Activated naive CD8-positive, alpha-beta T cell treated with anti-CD3 and anti-CD28 coated beads for 36 hours (primary cell): ENCODE measurements at places on chromosomes 7 and 10. TPM values are rescaled to one million over a fixed set of nuclear protein-coding genes. Genes with fewer than 3 reads are reported as not detected.

GRCh38 chr10:52451817-52452216 lies 137.7 kb downstream of the DKK1 start:
- H3K27me3 ChIP-seq: no peaks in the 10 kb centered on the region
- H3K36me3 ChIP-seq: no peaks in the 10 kb centered on the region
- no peak overlapping the region for H3K27ac ChIP-seq

DNA sequence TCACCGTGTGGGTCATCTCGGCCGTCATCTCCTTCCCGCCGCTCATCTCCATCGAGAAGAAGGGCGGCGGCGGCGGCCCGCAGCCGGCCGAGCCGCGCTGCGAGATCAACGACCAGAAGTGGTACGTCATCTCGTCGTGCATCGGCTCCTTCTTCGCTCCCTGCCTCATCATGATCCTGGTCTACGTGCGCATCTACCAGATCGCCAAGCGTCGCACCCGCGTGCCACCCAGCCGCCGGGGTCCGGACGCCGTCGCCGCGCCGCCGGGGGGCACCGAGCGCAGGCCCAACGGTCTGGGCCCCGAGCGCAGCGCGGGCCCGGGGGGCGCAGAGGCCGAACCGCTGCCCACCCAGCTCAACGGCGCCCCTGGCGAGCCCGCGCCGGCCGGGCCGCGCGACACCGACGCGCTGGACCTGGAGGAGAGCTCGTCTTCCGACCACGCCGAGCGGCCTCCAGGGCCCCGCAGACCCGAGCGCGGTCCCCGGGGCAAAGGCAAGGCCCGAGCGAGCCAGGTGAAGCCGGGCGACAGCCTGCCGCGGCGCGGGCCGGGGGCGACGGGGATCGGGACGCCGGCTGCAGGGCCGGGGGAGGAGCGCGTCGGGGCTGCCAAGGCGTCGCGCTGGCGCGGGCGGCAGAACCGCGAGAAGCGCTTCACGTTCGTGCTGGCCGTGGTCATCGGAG lies 1.8 kb downstream of the ADRA2A start:
- peaks cover 2% of the 10 kb centered on the region for H3K36me3 ChIP-seq
- DNase-seq: no peak
- no peak overlapping the region for H3K27ac ChIP-seq
- H3K4me3 ChIP-seq: peak overlapping the region; percentile 37

- no peak for DNase-seq
- no peaks in the 10 kb centered on the region for H3K27me3 ChIP-seq
- H3K4me3 ChIP-seq: no peak overlapping the region
- H3K36me3 ChIP-seq: no peaks in the 10 kb centered on the region
These were observed 15.2 kb downstream of the SLC13A4 start for GRCh38 chr7:135712796-135713195.

DNA sequence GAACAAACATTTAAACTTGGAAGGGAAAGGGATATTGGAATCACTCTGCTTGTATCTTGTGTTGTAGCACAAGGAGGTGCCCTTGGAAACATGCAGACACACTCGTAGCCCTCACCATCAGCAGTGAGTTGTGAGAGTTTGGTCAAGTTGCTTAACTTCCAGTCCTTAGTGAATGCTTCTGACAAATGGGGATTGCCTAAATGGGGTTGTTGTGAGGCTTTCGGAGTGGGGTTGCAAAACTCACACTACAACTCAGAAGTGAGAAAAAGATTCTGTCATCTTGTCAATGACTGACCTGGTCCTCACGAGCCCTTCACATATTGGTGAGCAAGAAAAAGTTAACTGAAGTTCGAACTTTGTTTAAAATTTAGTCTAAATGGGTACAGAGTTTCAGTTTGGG lies 29.0 kb upstream of the GSDME start:
- no peak overlapping the region for H3K4me3 ChIP-seq
- H3K27ac ChIP-seq: no peak overlapping the region
- DNase-seq: no peak
- no peaks in the 10 kb centered on the region for H3K4me1 ChIP-seq
- H3K27me3 ChIP-seq: no peaks in the 10 kb centered on the region
- H3K36me3 ChIP-seq: peaks cover 12% of the 10 kb centered on the region

GRCh38 chr10:100507357-100507732 lies 12.3 kb downstream of the SEC31B start:
- H3K27ac ChIP-seq: peak overlapping the region; percentile 14
- H3K27me3 ChIP-seq: no peaks in the 10 kb centered on the region
- H3K4me3 ChIP-seq: no peak overlapping the region
- peaks cover 60% of the 10 kb centered on the region for H3K4me1 ChIP-seq
- H3K36me3 ChIP-seq: peaks cover 36% of the 10 kb centered on the region
- no peak for DNase-seq

The SPDYE2 gene
- total RNA-seq: not detected
